ENCODE measurements at places on chromosomes 4 and X.

- DNase-seq, result no peak
Observed at GRCh38 chr4:106495476-106495875, 126.9 kb upstream of the GIMD1 start.

GRCh38 chrX:150647331-150647730 lies 45.9 kb upstream of the MTMR1 start:
- no peak for DNase-seq

GRCh38 chrX:10167573-10167972 lies 10.8 kb downstream of the CLCN4 start:
- DNase-seq, result no peak

DNA sequence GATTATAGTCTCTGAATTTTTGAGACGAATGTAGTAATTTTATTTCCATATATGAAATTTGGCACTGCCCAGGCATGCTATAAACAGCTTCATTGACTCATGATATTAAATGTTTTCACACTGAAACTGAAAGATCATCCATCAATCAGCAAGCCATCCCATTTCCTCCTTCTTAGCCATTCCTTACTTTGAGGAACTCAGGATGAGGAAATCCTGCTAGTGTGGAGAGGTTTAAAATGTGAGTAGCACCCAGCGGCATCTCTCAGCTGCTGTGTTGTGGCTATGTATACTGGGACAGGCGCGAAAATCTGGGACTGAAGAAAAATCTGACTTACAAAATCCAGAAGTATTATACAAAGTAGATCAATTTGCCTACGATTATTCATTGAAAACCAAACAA lies 52.1 kb downstream of the PTCHD1 start:
- DNase-seq, result no peak

- no peak for DNase-seq
Observed at GRCh38 chr4:42676066-42676951, 19.4 kb upstream of the ATP8A1 start.

GRCh38 chr4:60485276-60485675 lies 714.9 kb upstream of the ADGRL3 start:
- no peak for DNase-seq

DNA sequence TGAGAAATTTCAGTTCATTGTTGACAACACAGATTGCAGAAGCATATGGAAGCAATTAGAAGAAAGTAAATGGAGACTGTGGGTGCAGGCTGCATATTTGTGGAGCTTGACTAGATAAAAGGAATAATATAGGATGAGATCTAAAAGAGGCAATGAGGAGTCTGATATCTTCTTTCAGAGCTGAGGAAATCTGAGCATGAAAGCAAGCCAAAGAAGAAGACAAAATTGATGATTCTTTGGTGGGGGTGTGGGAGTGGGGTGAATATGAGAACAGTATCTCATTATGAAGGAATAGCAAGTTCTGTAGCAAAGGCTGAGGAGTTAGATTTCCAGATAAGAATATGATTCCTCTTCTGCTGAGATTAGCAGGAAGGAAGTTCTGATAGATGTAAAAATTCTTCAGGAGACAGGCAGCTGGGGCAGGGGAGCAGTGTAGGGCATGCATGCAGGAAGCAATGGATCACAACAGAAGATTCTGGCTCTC lies 6.1 kb upstream of the PDHA2 start:
- no peak for DNase-seq

GRCh38 chrX:111779582-111779981 lies 96.4 kb upstream of the TRPC5OS start:
- DNase-seq, result no peak

DNA sequence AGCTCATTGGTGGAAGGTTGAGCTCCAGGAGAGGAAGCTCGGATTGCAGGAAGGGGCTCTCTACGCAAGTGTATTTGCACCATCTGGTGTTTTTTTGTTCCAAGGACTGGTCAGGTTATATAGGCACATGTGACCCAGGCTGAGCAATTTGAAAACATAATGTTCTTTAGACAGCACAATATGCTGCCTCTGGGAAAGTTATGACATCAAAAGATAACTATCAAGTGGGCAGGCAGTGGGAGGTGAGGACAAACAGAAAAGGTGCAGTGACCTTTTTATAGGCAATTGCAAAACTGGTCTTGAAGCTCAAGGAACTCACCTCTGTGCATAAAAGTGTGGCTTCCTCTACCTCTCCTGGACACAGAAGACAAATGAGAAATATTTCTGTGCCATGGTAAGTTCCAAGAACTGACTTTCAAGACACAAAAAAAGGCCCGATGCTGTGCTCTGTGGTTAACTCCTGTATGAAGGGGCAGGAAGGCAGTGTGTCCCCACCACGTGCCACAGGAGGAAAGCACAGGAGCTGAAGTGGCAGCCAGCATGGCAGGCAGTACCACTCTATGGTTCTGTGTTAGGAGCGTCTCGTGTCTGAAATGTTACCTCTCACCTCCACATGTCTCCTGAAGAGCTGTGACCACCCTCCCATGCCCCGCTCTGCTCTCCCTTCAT lies 128.6 kb downstream of the SHROOM3 start:
- no peak for DNase-seq

DNA sequence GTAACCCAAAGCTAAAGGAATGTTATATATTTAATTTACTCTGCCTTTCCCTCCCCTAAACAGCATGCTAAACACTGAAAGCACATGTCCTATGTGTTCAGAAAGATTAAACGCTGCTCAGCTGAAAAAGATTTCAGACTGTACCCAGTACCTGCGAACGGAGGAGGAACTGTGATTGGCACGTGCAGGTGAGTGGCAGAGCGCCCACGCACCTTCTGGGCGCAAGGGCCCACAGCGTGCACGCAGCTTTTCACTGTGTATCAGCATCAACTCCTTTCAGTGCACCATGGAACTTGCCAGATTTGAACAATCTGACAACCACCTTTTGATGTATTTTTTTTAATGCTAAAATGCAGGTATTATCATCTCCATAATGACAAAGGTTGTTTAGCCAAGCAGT lies 87.7 kb downstream of the RFC1 start:
- no peak for DNase-seq

- DNase-seq, result no peak
Observed at GRCh38 chr4:183469936-183470335, 25.5 kb downstream of the CDKN2AIP start.

DNA sequence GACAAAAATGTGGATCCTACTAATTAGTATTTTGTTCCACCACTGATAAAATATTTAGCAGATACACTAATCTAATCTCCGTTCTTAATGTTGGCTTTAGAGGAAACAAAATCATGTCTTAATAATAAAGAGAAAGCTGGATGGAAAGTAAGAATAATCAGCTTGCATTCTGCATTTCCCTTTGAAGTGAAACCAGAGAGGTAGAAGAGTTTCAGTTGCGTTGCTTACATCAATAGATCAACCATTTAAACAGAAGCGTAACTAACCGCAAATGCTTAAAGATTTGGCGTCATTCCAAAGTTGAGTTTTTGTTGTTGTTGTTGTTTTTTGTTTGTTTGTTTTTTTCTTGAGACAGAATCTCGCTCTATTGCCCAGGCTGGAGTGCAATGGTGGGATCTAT lies 168.9 kb downstream of the TRIML1 start:
- DNase-seq, result no peak
